ENCODE measurements at places on chromosomes 1 and 21. TPM values are rescaled to one million over a fixed set of nuclear protein-coding genes. Genes with fewer than 3 reads are reported as not detected.

GRCh38 chr1:159737238-159737916 is 23.0 kb upstream of the CRP start:
- peak; percentile 39 for DNase-seq

GRCh38 chr1:37471345-37472231 is 2.8 kb upstream of the ZC3H12A start:
- DNase-seq, result peak; percentile 93

GRCh38 chr1:227170361-227171166 is 147.7 kb downstream of the CDC42BPA start:
- no peak for DNase-seq

- no peak for DNase-seq
Observed at GRCh38 chr1:2912424-2913061, 108.7 kb upstream of the ACTRT2 start.

GRCh38 chr21:26850116-26850643 is 5.0 kb upstream of the ADAMTS1 start:
- peak; percentile 68 for DNase-seq

LAMTOR2 gene
- 69.3 TPM for total RNA-seq

HFM1 gene
- total RNA-seq, result 0.14 TPM

RGS4 gene
- 9.2 TPM for total RNA-seq

CDA gene
- total RNA-seq, result 2.4 TPM
